ENCODE measurements at places on chromosomes 7 and 10.

DNA sequence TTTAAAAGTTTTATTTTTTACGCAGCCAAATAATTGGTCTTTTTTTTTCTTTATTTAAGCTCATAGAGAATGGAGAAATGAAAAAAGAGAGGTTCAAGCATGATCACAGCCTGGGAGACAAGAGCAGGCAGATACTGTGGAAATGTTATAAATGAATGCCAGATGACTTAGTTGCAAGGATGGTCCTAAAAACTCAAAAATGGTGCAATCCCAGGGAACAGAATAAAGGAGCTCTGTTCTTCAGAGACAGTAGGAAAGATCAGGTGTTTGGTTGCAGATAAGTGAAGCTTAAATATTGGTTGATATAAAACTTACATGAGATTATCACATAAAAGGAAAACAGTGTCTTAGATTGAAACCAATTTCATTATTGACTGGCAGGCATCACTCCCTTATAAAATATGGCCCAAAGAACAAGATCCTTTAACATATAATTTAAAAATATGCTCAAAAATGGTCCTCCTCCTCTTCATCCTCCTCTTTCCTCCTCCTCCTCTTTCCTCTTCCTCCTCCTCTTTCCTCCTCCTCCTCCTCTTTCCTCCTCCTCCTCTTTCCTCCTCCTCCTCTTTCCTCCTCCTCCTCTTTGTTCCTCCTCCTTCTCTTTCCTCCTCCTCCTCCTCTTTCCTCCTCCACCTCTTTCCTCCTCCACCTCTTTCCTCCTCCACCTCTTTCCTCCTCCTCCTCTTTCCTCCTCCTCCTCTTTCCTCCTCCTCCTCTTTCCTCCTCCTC is 18.6 kb downstream of the GNAT3 start:
- no peak for DNase-seq

DNA sequence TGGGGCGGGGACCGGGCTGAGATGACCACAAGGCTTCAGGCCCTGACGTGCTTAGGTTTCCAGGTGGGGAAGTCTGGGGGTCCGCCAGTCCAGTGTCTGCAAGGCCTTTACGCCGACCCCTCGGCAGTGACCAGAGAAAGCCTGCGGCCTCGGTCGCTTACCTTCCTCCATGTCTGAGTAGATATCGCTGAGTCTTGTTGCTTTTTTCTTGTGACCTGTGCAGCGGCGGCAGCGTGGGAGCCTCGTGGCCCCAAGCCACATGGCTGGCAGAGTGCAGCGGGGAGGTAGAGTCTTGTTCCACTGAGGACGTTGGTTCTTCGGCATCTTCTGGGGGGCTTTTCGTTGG is 329 bp downstream of the NOLC1 start:
- DNase-seq: no peak

- no peak for DNase-seq
These were observed 33.8 kb downstream of the C10orf71 start for GRCh38 chr10:49332768-49333167.

DNA sequence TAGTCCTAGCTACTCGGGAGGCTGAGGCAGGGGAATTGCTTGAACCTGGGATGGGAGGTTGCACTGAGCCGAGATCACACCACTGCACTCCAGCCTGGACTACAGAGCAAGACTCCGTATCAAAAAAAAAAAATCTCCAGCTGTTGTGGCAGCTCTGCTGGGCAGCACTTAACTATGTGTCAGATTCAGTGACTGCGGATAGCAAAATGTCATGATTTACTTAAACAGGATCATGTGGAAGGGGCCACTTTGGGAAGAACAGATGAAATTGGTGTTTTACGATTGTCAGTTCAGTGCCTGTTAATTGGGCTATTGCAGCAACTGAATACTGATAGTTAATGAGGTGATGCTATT is 15.3 kb downstream of the OGDH start:
- no peak for DNase-seq

- DNase-seq: no peak
These were observed 2.4 kb downstream of the TAC1 start for GRCh38 chr7:97734255-97734654.

DNA sequence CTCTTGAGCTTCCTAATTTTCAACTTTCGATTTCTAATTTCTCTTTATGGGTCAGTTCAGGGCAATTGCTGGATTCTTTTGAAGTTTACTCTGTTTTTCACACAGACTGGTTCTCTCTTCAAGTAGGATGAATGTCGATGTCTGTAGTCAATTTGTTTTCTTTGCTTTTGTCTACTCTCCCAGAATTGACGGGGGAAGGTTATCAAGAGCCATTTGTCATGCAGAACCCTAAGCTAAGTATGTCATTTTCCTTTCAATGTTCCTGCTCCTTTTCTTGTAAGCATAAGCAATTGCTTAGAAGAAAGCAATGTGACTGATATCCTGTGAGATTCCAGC is 53.7 kb downstream of the SLC39A12 start:
- DNase-seq: no peak

GRCh38 chr7:27177795-27178320 is 3.7 kb upstream of the HOXA10 start:
- no peak for DNase-seq

- DNase-seq: no peak
These were observed 33.1 kb upstream of the R3HCC1L start for GRCh38 chr10:98101366-98101765.

- no peak for DNase-seq
These were observed 642.0 kb downstream of the SDK1 start for GRCh38 chr7:3942816-3943745.

DNA sequence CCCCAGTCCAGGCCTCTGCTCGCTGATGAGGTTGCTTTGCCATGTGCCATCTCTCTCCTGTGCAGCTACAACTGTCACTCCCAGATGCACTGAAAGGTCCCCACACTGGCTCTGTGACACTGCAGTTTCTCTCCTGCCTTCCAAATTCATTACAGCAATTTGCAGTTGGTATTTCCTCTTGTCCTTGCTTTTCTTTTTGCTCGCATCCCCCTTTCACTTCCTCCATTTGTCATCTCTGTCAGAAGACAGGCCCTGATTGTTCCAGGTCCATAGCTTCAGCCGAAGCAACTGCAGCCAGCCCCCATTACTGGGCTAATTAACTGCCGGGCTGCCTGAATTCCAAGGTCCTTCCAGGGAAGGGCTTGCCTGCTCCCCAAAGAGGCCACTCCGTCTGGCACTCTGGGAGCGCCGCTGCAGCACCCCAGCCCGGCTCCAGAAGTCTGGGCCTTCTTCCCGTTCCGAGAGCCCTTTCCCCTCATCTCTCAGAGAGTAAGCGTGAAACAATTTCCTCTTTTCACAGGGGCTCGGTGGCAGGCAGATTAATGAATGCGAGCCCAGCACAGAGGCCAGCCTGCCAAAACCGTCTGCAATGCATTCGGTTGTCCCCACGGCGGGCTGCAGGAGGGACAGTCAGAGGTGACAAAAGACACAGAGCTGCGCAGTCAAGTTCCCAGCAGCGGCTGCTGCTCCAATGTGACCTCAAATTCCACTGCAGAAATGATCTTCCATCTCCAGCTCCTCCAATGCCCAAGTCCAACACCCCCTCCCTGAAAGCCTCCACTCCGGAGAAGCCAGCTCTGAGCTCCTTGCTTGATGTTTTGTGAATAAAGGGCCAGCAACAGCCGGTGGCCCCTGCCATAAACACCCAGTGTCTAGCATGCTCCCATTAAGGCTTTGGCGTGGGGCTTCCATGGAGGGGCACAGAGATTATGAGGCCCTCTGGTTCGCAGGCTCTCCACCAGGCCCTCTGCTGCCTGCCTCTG is 279.4 kb upstream of the HABP2 start:
- DNase-seq: no peak

DNA sequence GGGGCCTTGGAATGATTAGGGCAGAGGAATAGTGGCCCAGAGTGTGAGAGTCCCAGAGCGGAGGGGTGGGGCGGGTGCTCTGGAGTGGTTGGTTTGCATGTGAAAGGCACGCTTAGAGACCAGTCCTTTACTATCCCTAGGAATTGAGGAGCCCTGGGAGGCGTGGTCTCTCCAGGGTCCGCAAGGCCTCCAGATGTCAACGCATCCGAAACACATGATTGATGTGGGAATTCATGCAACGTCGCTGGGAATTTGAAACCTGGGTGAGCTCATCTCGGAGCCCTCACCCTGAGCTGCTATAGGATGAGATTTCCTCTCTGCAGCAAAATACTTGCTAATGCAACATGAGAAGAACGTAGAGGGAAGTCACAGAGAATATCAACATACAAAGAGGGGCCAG is 51.2 kb downstream of the NPTX2 start:
- peak; percentile 11 for DNase-seq

- no peak for DNase-seq
These were observed 86.9 kb downstream of the EXOC4 start for GRCh38 chr7:133339772-133340171.

- DNase-seq: peak; percentile 72
These were observed 234.6 kb upstream of the CCDC6 start for GRCh38 chr10:60140651-60141632.

GRCh38 chr7:132825932-132826835 is 249.9 kb upstream of the PLXNA4 start:
- DNase-seq: no peak

- DNase-seq: no peak
These were observed 31.2 kb upstream of the FFAR4 start for GRCh38 chr10:93535293-93535692.

DNA sequence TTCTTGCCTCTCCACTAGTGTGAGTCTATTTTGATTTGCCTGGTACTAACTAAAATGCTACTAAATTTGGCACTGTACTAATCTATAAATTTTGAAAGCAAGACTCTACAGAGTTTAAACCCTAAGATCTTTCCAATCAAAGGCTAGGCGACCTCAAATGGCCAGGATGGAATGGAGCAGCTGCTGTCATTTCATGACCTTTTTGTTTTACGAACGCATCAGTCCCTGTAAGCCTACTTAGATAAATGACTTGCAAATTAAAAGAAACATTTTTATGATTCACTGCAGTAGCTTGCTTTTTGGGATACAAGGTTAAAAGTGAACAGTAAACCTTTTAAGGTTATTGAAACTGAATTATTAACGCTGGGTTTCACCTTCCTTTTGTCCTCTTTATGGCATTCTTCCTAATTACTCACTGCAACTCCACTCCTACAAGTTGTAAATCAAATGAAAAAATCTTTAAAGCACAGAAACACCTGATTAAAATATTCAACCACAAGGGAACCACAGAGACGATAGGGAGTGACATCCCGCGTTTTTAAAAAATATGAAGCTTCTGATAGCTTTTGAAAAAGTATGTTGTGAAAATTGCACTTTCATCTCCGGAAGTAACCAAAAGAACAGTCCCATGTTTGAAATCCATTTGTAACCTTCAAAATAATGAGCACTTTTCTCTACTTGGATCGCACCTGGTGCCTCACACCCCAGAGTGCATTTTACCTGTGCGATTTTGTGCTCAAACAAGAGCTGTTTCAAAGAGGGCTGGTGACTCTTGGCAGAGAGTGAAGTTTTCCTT is 595.1 kb downstream of the PARD3 start:
- no peak for DNase-seq

DNA sequence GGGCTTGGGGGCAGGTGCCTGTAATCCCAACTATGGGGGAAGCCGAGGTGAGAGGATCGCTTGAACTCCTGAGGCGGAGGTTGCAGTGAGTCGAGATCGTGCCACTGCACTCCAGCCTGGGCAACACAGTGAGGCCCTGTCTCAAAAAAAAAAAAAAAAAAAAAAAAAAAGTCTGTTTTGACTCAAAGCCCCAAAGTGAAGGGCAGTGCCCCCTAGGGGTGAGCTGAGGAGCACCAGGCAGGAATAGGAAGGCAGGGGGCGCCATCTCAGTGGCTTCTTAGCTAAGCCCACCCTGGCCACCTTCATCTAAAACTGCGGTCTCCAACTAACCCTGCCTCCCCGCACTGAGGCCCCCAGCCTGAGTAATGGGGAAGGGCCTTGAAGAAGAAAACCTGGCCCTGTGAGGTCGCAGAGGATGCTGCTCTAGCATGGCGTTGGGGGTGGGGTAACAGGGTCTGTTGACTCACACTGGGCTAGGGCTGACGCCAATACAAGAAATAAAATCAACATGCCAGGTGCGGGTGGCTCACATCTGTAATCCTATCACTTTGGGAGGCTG is 9.8 kb downstream of the PODXL start:
- peak; percentile 72 for DNase-seq

DNA sequence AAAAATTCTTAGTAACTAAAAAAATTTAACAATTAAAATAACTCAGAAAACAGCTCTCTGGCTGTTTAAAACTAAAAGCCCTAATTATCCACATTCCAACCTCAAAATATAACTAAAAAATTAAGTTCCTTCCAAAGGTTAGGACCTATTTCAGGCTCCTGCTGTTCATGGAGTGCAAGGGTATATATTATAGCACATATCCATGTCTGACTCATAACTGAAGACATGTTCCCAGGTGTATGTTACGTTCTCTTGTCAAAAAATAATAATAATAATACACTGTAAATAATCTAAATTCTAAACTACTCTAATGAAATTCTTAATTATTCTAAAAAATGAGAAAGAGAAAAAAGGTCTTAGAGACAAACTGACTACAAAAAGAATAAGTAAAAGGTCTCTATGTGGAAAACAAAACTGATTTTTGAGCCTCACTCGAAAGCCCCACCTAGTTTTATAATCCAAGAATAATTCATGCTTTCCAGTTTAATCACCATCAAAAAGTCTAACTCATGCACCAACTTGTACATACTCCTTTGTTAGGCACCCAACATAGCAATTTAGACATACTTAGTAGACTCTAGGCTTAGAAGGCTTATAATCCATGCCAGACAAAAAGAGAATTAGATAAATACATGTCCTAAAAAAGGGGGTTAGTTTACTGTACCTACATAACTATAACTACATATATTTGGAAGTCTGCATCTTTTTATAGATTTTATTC is 171.4 kb downstream of the KMT2E start:
- DNase-seq: no peak

- no peak for DNase-seq
These were observed 7.7 kb downstream of the CTBP2 start for GRCh38 chr10:125152450-125153368.

DNA sequence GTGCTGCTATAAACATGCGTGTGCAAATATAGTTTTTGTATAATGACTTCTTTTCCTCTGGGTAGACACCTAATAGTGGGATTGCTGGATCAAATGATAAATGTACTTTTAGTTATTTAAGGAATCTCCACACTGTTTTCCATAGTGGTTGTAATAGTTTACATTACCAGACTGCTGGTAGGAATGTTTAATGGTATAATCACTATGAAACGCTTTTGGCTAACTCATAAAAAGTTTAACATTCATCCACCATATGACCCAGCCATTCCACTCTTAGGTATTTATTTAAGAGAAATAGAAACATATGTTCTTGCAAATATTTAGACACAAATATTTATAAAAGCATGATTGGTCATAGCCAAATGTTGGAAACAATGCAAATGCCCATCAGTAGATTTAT is 32.1 kb upstream of the TFEC start:
- DNase-seq: no peak

- DNase-seq: no peak
These were observed 108.5 kb upstream of the ANLN start for GRCh38 chr7:36280840-36281812.

All from iPS DF 6.9 (cell line).